Osteoblast (primary cell): ENCODE measurements at places on chromosomes 1 and 21. TPM values are rescaled to one million over a fixed set of nuclear protein-coding genes. Genes with fewer than 3 reads are reported as not detected.

The VWA5B1 gene
- not detected in 2 replicates for total RNA-seq

- H3K27me3 ChIP-seq, result no peaks in the 10 kb centered on the region
- H3K36me3 ChIP-seq, result no peaks in the 10 kb centered on the region
- H3K4me1 ChIP-seq, result peaks cover 14% of the 10 kb centered on the region
These were observed 217.1 kb downstream of the RERE start for GRCh38 chr1:8600336-8600735.

GRCh38 chr1:5576673-5577065 is 415.6 kb downstream of the NPHP4 start:
- H3K27me3 ChIP-seq, result no peaks in the 10 kb centered on the region
- no peaks in the 10 kb centered on the region for H3K36me3 ChIP-seq
- DNase-seq, result no peak
- H3K4me1 ChIP-seq, result no peaks in the 10 kb centered on the region

DNA sequence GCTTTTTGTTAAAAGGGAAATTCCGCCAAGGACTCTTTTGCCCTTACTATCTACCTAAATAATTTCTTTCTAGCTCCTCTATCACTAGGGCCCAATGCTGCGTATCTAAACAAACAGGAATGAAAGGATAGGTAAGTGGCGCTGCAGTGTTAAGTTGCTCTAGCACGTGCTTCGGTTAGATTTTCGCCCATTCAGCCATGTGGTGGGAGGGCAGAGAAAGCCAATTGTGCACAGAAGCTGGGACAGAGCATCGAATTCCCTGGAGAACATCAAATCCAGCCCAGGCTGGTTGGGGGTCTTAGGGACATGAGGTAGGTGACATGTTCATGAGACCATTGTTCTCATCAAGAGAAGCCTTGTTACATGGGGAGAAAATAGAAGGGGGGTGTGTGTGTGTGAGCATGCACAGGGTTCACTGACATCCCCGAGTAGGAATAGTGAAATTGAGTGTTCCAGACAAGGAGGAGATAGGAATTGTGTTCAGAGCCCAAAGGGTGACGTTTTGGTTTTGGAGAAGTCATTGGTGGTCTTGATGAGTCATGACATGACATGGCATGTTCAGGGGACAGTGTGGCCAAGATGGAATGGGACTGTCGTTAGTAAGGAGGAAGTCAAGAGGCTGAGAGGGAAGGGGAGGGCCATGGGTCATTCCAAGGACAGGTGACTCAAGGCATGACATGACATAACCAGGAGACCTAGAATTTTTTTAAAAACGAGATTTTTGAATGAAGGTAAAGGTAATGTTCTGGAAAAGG is 107.1 kb downstream of the TLR5 start:
- DNase-seq, result no peak
- no peak overlapping the region for H3K27ac ChIP-seq
- H3K4me1 ChIP-seq, result peaks cover 6% of the 10 kb centered on the region
- H3K4me3 ChIP-seq, result no peak overlapping the region
- no peaks in the 10 kb centered on the region for H3K36me3 ChIP-seq

GRCh38 chr1:221337106-221337505 is 404.8 kb downstream of the DUSP10 start:
- H3K27ac ChIP-seq, result no peak overlapping the region
- H3K4me3 ChIP-seq, result no peak overlapping the region
- H3K27me3 ChIP-seq, result no peaks in the 10 kb centered on the region
- peaks cover 23% of the 10 kb centered on the region for H3K4me1 ChIP-seq
- H3K36me3 ChIP-seq, result no peaks in the 10 kb centered on the region

DNA sequence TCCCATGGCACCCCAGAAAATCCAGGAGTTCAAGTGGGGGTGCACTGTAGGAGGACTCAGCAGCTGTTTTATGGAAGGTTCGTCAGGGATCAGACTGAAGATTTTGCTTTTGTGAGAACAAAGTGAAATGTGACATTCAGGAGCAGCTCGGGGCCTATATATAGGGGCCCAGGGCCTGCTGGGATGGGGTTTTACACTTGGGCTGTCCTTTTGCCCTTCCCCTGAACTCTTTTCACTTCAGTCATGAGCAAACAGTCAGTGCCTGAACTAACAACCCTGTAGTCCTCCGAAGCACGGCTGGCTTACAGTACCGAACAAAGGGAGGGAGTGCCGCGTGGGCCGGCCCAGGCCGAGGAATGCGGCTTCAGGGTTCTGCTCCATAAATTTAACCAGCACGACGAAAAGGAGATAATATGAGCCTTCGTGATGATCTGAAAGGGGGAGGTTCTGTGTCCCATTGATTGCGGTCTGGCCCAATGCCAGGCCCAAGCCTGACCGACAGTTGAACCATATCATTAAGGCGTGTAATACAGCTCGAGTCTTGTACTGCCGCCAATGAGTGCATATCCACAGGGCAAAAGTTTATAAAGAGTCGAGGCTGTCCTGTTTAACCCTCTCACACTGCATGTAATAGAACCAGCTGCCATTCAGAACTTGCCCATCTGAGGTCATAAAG is 139.9 kb downstream of the DHRS3 start:
- H3K4me1 ChIP-seq, result peaks cover 56% of the 10 kb centered on the region
- H3K36me3 ChIP-seq, result no peaks in the 10 kb centered on the region
- H3K27me3 ChIP-seq, result no peaks in the 10 kb centered on the region
- peak; percentile 85 for DNase-seq
- peak overlapping the region; percentile 92 for H3K27ac ChIP-seq
- H3K4me3 ChIP-seq, result peak overlapping the region; percentile 9

DNA sequence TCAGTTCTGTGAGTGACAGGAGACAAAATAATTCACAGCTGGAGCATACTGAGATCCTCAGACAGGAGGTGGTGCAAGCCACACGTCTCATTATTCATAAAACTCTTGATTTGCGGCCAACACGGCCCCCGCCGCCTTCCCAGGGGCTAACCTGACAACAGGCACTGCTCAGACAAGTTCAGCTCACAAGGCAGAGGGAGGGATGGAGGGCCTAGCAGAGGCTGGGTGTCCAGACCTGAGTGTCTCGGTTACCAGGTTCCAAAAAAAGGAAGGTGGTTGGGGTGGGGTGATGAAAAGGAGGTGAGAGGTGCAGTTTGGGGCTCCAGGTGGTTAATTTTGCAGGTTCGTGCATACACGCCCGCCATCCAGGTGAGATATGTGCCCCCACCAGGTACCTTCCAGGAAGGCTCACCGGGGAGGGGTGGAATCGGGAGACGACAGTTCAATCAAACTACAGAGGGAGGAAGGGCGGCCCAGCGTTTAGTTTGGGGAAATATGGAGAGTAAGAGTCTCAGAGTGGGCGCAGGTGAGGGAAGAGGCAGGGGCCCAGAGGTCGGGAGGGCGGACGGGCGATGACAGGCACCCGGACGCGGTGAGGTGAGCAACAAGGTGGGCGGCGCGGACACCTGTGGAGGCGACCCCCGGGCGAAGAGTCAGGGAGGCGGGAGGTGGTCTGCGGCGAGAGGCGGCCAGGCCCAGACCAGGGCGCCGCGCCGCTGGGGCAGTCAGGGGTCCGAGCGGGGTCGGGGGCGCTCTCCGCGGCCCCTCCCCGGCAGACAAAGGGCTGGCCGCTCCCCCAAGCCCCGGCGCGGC is 629 bp downstream of the CTNNBIP1 start:
- peak; percentile 80 for DNase-seq
- H3K27ac ChIP-seq, result peak overlapping the region; percentile 33
- no peaks in the 10 kb centered on the region for H3K27me3 ChIP-seq
- H3K4me1 ChIP-seq, result peaks cover 21% of the 10 kb centered on the region
- H3K4me3 ChIP-seq, result peak overlapping the region; percentile 79

DNA sequence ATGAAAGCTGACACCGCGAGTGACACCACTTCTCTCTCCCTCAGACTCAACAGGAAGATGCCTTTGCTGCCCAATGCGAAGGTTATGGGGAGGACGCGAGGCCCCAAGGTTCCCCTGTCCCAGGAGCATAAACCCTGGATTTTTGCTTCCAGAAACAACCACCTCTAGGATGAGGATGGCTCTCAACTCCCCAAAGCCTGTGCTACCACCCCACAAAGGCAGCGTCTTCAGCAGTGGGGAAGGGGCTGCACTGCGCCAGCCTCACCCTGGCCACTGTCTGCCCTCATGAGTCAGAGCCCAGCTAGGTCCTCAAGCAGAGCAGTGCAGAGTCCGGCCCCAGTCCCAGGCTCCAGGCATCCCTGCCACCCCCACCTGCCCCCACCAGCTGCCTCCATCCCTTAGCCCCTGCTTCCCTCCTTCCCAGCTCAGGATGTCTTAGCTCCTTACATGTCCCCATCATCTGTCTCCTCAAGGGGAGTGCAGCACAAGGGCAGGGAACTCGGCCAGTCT is 6.9 kb upstream of the SRARP start:
- DNase-seq, result peak; percentile 64
- no peak overlapping the region for H3K4me3 ChIP-seq
- peaks cover 4% of the 10 kb centered on the region for H3K27me3 ChIP-seq
- no peaks in the 10 kb centered on the region for H3K36me3 ChIP-seq

- no peak overlapping the region for H3K4me3 ChIP-seq
- H3K4me1 ChIP-seq, result no peaks in the 10 kb centered on the region
- H3K36me3 ChIP-seq, result no peaks in the 10 kb centered on the region
- H3K27me3 ChIP-seq, result no peaks in the 10 kb centered on the region
- peak; percentile 65 for DNase-seq
- no peak overlapping the region for H3K27ac ChIP-seq
These were observed 74.6 kb downstream of the SCCPDH start for GRCh38 chr1:246798606-246799496.

DNA sequence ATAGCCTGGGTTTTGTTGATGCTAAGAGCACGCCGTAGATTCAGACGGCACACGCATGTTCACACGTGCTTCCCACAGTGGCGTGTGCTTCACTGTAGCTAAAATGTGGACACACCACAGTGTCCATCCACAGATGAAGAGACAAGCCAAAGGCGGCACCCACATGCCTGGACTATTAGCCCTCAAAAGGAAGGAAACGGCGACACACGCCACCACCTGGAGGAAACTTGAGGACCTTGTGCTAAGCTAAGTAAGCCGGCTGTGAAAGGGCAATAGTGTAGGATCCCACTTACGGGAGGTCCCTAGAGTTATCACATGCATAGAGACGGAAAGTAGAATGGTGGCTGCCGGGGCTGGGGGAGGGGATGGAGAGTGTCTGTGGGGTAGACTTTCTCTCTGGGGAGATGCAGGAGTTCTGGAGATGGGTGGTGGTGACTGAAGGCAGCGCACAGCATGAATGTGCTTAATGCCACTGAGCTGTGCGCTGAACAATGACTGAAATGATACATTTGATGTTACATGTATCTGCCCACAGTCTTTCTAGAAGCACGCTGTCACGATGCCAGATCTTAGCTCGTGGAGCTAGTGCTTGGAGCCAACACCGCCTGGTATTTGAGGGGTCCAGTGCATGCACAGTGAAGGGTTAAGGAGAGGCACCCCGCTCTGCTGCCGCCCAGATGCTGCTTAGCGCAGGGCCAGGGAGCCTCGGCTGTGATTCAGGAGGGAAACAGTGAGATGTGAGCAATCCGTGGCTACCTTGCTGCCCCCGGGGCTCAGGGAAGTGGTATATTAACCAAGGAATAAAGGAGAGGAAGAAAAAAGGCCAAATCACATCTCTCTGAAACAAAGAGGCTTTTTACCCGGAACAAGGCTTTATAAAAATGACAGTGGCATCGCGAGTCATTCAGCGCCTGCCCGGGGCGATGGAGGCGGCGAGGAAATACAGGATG is 103.7 kb downstream of the PRDM16 start:
- peaks cover 22% of the 10 kb centered on the region for H3K4me1 ChIP-seq
- H3K27ac ChIP-seq, result no peak overlapping the region
- H3K27me3 ChIP-seq, result no peaks in the 10 kb centered on the region
- H3K36me3 ChIP-seq, result no peaks in the 10 kb centered on the region
- no peak overlapping the region for H3K4me3 ChIP-seq

The PTGFRN gene
- total RNA-seq, result 40.2 and 52.7 TPM in 2 replicates

The BRINP2 gene
- not detected in 2 replicates for total RNA-seq

- peaks cover 15% of the 10 kb centered on the region for H3K36me3 ChIP-seq
- DNase-seq, result no peak
- H3K4me3 ChIP-seq, result no peak overlapping the region
- H3K27me3 ChIP-seq, result no peaks in the 10 kb centered on the region
These were observed 41.9 kb downstream of the NGF start for GRCh38 chr1:115295904-115296696.

DNA sequence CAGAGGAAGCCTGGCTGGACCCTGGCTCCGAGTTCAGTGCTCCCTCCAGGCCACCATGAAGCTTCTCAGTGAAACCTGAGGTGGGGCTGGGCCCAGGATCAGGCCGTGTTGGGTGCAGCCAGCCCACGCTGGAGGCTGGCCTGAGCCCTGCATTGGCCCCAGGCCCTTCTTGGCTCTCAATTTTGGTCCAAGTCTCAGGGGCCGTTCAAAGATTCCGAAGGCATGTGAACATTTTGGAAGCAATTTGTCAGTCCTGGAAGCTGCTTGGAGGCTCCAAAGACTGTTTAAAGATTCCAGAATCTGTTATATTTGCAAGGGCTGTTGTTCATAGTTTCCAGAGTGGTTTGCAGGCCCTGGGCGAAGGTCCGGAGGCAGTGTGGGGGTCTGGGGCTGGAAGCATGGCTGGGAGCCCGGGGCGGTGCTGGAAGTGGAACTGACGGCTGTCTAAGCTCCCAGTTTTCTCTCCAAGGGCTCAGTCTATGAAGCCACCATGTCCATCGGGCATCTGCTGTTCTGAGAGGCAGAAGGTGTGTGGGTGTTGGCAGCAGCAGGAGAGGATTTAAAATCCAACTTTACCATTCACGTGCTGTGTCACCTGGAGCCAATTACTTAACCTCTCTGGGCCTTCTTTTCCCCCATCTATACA is 104.9 kb downstream of the EPHB2 start:
- no peak overlapping the region for H3K27ac ChIP-seq
- H3K4me1 ChIP-seq, result no peaks in the 10 kb centered on the region
- peak; percentile 65 for DNase-seq

GRCh38 chr1:145871994-145872924 is 13.4 kb upstream of the PIAS3 start:
- peak; percentile 92 for DNase-seq
- H3K4me1 ChIP-seq, result peaks cover 17% of the 10 kb centered on the region
- peak overlapping the region; percentile 40 for H3K27ac ChIP-seq
- H3K36me3 ChIP-seq, result peaks cover 3% of the 10 kb centered on the region
- H3K27me3 ChIP-seq, result no peaks in the 10 kb centered on the region
- peak overlapping the region; percentile 72 for H3K4me3 ChIP-seq

The CDC42 gene
- 432 and 433 TPM in 2 replicates for total RNA-seq

DNA sequence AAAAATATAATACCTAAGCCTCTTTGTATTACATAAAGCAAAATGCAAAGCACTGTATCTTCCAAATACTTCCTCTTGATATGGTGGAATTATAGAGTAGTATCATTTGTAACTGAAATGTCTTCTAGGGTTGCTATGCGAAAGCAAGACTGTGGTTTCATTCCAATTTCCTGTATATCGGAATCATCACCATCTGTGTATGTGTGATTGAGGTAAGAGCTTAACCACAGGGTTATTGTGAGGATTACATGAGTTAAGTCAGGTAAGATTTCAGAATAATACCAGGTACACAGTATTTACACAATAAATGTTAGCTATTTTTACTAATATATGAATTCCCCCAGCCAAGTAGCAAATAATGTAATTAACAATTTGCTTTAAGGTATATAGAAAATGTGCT is 24.7 kb downstream of the CD53 start:
- no peaks in the 10 kb centered on the region for H3K27me3 ChIP-seq
- no peaks in the 10 kb centered on the region for H3K4me1 ChIP-seq
- H3K27ac ChIP-seq, result no peak overlapping the region
- H3K4me3 ChIP-seq, result no peak overlapping the region
